ENCODE measurements at places on chromosomes 13 and 19. TPM values are rescaled to one million over a fixed set of nuclear protein-coding genes. Genes with fewer than 3 reads are reported as not detected.

Gene POU4F1
- not detected for total RNA-seq

Gene APLP1
- 5.3 TPM for total RNA-seq

Gene ZNF221
- 6.6 TPM for total RNA-seq

Gene IZUMO2
- not detected for total RNA-seq

Gene IRGC
- not detected for total RNA-seq

Gene PCP2
- not detected for total RNA-seq

Gene DAND5
- total RNA-seq, result not detected

Gene ZNF726
- total RNA-seq, result 5.3 TPM

Gene RGCC
- total RNA-seq, result 58.3 TPM

Gene MEF2B
- total RNA-seq, result 7.2 TPM

Gene EBPL
- 79.3 TPM for total RNA-seq

Gene CPAMD8
- total RNA-seq, result 13.2 TPM

Gene N4BP2L1
- 46.1 TPM for total RNA-seq

Gene ACP7
- not detected for total RNA-seq

Gene SMIM44
- not detected for total RNA-seq

Gene NCR1
- not detected for total RNA-seq

Gene GRK1
- total RNA-seq, result not detected

Measured in stomach (tissue), 19 donors.